Urinary bladder (tissue), 4 donors: ENCODE measurements at places on chromosomes 16 and 17. TPM values are rescaled to one million over a fixed set of nuclear protein-coding genes. Genes with fewer than 3 reads are reported as not detected.

SEPTIN1 gene
- total RNA-seq, result 0.37 TPM

TBC1D3 gene
- not detected for total RNA-seq

CDK12 gene
- 42.3 TPM for total RNA-seq

EVPLL gene
- total RNA-seq, result 0.90 TPM

GPRC5B gene
- 14.5 TPM for total RNA-seq

KRTAP4-9 gene
- not detected for total RNA-seq

ZC3H7A gene
- total RNA-seq, result 78.8 TPM

ACSM3 gene
- total RNA-seq, result 11.3 TPM

- no peak for DNase-seq
Measured at GRCh38 chr17:33318241-33318640, 25.1 kb upstream of the ASIC2 start.

GRCh38 chr16:27549464-27549745 is 308 bp downstream of the GTF3C1 start:
- no peak for DNase-seq

DNA sequence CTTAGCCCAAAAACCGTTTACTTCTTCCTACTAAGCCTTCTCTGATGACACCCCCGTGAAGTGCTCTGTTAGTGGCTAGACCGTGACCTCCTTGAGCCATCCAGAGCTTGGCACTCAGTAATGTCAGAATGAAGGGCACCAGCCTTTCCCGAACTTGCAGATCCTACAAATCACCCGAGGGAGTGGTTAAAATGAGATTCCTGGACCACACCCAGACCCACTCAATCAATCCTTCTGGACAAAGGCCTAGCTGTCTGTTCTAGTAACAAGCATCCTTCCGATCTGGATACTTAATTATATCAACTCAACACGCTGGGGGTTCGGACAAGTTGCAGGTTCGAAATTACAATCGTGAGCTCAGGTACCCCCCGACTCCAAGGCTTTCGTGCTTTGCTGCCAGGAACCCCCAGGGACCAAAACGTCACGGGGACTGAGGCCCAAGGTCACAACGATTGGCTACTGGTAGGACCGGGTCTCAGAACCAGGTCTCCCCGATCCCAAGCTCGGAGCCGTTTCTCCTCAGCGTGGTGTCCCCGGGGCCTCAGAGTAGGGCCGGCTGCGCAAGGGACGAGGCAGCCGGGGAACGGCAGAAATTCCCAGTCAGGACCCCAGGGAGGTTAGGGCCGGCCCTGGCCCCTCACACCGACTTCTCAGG is 527 bp downstream of the CIAPIN1 start:
- DNase-seq, result no peak

GRCh38 chr17:74641224-74641957 is 17.9 kb upstream of the CD300E start:
- no peak for DNase-seq

DNA sequence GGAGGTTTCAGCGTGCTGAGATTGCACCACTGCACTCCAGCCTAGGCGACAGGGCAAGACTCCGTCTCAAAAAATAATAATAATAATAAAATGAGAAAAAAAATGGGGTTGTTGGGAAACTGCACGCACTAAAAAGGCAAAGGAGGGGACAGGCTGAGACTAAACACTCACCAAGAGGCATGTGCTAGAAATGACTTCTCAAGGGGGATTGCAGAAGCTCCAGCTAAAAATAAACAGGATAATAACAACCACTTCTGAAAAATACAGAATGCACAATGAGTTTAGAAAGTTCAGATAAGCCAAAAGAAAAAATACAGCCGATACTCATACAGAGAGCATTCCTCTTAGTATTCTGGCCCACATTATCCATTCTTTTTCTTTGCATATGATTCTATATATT is 15.1 kb upstream of the TIMP2 start:
- DNase-seq, result no peak

DNA sequence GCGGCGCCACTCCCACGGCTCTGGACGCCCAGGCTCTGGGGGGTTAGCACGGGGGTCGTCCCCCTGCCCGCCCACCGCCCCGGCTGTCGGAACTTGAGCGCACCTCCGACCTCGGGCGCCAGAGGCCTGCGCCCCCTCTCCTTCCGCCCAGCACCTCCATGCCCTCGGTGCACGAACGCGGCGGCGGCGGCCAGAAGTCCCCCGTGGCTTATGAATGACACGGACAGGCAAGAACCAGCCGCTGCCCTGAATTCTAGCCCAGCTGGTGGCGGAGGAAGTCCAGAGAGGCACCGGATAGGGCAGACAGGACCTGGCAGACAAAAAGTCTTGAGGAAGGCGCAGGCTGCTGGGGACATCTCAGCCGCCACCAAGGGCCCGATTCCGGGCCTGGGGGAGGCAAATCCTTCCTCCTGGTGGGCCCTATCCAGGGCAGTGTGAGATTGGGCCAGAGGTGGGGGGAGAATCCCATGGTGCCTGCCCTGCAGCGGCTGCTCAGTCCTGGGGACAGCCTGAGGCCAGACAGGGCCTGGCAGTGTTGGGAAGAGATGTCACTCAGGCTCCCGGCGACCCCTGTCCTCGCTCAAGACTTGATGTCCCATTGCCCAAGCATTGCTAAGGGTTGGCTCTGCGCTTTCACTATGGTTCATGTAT is 897 bp upstream of the CYGB start:
- DNase-seq, result no peak

DNA sequence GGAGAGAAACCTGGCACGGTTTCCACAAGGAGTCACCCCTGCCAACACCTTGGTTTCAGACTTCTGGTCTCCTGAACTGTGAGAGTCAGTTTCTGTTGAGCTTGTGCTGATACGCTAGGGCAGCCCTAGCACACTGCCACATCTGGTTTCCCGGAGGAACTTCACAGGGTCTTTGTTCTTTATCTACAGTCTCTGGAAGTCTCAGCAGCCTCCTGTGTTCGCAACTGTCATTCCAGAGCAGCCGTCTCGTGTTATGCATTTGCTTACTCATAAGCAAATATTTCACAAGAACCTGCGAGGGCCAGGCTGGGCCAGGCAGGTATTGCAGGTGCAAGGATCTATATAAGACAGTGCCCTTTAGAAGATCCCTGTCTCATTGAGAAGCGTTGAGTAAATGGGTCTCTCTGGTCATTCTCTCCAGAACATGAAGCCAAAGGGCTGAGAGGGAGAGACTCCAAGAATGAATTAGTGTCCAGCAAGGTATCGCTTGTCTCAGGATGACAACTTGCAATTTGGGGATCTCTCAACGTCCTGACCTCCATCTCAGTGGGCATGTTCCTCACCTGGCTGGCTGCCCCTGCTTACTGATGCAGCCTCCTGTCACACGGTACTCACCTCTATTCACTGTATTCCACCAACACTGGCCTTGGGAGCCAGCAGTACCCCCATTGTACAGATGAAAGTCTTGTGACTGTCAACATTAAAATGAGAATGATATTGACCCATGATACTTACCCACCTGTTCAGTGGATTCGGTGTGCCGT is 141.2 kb downstream of the WWOX start:
- no peak for DNase-seq

DNA sequence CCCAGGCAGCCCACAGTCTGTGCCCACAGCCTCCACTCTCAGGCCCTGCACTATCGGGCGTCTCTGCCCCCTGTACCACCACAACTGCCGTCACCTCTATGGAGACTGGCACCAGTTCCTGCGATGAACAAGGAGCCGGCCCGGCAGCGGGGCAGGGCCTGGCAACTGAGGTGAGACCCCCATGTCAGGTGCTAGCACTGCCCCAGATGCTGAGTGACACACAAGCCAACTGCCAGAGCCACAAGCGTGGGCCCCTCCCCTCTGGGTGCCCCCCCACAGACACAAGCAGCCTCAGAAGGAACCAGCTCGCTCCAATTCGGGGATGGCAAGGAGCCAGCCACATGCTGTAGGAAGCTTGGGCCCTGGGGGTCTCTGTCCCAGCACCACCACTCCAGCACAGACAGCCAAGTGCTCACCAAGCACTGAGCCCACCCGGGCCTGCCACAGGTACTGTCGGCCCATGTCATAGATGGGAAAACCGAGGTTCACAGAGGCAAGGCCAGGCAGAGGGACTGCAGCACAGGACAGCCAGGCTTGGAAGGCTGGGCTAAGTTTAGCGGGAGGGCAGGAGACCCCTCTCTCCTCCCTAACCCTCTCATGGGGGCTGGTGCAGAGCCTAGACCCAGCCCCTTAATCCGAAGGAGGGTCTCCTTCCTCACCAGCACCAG is 1.5 kb upstream of the PVALEF start:
- DNase-seq, result no peak

- DNase-seq, result no peak
Measured at GRCh38 chr17:33816842-33817617, 438.1 kb upstream of the CCL2 start.

DNA sequence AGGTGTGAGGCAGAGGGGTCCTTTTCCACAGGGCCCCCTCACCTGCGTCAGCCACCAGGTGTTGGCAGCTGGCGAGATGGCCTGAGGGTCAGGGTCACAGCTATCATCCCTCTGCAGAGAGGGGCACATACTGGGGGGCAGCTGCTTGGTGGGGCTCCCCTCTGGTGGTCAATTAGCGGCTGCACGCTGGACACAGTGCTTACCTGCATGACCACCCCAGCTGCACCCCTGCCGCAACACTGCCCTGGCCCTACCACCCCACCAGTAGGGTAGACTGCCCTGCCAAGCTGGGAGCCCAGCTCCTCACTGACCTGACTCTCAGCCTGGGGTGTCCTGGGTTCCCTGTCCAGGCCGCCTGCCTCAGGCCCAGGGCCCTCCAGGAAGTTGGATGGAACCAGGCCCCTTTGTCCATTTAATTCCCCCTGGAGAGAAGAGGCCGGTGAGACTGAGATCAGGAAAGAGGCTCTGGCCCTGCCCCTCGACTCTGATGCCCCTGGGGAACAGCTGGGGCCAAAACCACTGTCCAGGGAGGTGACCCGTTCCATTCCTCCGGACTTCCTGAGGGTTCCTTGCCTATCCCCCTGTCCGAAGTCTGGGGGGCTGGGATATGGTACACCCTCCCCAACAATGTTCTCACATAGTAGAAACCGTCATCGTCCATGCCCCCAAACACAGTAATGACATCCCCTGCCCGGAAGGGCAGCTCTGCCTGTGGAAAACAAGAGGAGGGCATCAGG is 23.7 kb downstream of the TSPOAP1 start:
- DNase-seq, result no peak

DNA sequence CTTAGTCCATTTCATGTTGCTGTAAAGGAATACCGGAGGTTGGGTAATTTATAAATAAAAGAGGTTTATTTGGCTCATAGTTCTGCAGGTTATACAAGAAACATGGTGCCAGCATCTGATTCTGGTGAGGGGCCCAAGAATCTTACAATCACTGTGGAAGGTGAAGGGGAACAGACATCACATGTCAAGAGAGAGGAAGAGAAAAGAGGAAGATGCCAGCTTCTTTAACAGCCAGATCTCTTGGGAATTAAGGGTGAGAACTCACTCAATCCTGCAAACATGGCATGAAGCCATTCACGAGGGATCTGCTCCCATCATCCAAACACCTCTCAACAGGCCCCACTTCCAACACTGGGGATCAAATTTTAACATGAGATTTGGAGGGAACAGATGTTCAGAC is 49.5 kb downstream of the BMERB1 start:
- DNase-seq, result no peak

GRCh38 chr17:76381633-76382350 is 2.6 kb upstream of the SPHK1 start:
- no peak for DNase-seq

- DNase-seq, result no peak
Measured at GRCh38 chr17:42536048-42536371, at the start of gene NAGLU. TSS of gene NAGLU (plus strand) at chr17:42536241. CDS start at chr17:42536273, 32 bp downstream.

- DNase-seq, result no peak
Measured at GRCh38 chr16:86527366-86527765, 17.0 kb downstream of the FOXF1 start.

GRCh38 chr17:49437696-49438435 is 23.2 kb upstream of the PHB1 start:
- DNase-seq, result no peak

GRCh38 chr16:9481747-9482730 is 390.6 kb downstream of the HAPSTR1 start:
- no peak for DNase-seq

DNA sequence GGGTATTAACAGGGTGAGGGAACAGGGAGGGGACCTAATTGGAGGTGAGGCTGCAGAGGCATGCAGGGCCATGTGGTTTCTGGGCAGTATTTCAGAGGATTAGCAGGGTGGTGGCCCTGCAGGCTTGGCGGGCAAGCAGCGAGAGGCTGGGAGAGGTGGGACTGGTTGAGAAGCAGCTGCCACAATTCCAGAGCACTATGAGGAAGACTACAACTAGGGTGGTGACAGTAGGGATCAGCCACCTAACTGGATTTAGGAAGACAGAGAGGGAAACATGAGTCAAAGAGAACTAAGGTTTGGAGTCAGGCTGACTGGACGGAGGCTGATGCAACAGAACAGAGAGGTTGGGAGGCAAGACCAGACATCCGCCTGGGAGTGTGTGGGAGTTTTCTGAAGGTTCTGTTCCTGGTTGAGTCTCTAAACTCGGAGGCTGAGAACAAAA is 12.3 kb downstream of the ALOXE3 start:
- DNase-seq, result no peak

GRCh38 chr17:72421128-72422092 is 300.6 kb downstream of the SOX9 start:
- DNase-seq, result no peak

DNA sequence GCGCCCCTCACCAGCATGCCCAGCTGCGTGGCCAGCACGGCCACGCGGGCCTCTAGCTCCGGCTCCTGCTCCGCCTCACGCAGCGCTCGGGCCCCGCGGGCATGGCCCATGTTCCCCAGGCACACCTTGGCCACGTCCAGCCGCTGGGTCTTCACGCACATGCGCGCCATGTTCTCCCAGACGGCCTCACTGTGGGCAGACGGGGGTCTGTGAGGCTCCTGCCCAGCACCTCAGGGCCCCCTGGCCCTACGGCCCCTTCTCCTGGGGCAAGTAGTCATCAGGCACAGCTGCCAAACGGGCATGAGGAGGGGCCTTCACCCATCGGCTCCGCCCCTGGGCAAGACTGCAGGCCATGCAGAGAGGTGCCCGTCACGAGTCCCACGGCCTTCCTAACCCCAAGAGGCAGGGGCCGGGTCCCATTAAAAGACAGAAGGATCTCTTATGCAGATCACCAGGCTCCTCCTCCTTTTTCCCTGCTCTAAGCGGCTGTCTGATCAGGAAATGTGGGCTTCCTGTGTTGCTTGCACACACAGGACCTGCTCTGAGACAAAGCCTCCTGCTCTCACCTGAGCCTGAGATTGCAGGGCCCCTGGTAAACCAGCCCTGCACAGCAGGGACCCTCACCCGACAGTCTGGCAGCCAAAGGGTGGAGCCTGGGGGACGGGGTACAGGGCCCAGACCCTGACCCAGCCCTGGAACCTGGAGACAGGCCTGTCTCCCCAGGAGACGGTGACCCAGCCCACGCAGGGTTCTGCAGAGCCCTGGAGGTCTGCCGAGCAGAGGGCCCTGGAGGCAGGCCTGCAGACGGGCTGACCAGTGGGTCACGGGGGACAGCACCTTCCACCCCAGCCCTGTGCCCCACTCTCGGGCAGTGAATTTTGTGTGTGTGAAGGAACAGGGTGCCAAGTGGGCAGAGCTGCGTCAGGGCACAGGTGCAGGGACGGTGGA is 6.6 kb upstream of the TMEM204 start:
- no peak for DNase-seq
